ENCODE measurements at places on chromosomes 3 and 15.
A peak's percentile ranks its signal among the peaks of the same experiment; 100 is the strongest.

GRCh38 chr3:96106701-96107100 lies 707.7 kb upstream of the EPHA6 start:
- H3K36me3 ChIP-seq, result no peaks in the 10 kb centered on the region
- DNase-seq, result no peak
- no peak overlapping the region for H3K4me3 ChIP-seq

GRCh38 chr3:71585887-71586809 lies 2.6 kb upstream of the FOXP1 start:
- H3K4me1 ChIP-seq, result peaks cover 30% of the 10 kb centered on the region
- H3K27me3 ChIP-seq, result no peaks in the 10 kb centered on the region
- H3K27ac ChIP-seq, result peak overlapping the region; percentile 8
- DNase-seq, result no peak
- peaks cover 5% of the 10 kb centered on the region for H3K36me3 ChIP-seq

- no peak overlapping the region for H3K27ac ChIP-seq
- peaks cover 4% of the 10 kb centered on the region for H3K4me1 ChIP-seq
- H3K27me3 ChIP-seq, result no peaks in the 10 kb centered on the region
- DNase-seq, result no peak
- H3K4me3 ChIP-seq, result no peak overlapping the region
These were observed 47.7 kb downstream of the PCCB start for GRCh38 chr3:136297826-136298225.

GRCh38 chr3:55558316-55558715 lies 71.2 kb upstream of the WNT5A start:
- no peaks in the 10 kb centered on the region for H3K4me1 ChIP-seq
- no peaks in the 10 kb centered on the region for H3K36me3 ChIP-seq
- H3K27me3 ChIP-seq, result no peaks in the 10 kb centered on the region
- DNase-seq, result no peak
- no peak overlapping the region for H3K4me3 ChIP-seq

DNA sequence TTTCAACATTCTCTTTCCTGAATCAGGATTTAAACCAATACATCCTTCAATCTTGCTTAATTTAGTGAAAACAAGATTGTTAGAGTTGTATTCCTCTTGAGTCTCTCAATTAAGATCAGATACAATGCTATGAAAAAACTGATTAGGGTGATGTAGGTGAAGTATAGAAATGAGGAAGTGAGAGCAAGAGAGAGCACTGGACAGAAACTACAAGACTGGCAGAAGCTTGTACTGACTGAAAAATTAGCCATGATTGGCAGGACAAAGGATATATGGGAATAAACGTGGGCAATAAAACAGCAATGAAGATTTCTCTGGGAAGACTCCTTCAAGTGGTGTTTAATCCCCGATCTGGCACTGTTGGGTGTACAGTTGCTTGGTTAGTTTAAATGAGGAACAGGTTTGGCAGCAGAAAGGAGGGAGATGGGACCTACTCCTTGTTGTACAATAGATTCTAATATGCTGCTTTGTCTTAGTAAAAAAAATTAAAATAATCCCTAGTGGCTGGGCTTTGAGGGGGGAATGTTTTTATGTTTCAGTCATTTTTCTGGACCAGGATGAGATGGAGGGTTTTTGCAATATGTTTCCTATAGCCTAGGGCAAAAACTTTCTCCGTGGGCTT lies 252.7 kb downstream of the SLC9A9 start:
- no peaks in the 10 kb centered on the region for H3K27me3 ChIP-seq
- H3K4me1 ChIP-seq, result peaks cover 3% of the 10 kb centered on the region
- H3K27ac ChIP-seq, result no peak overlapping the region
- no peak for DNase-seq

DNA sequence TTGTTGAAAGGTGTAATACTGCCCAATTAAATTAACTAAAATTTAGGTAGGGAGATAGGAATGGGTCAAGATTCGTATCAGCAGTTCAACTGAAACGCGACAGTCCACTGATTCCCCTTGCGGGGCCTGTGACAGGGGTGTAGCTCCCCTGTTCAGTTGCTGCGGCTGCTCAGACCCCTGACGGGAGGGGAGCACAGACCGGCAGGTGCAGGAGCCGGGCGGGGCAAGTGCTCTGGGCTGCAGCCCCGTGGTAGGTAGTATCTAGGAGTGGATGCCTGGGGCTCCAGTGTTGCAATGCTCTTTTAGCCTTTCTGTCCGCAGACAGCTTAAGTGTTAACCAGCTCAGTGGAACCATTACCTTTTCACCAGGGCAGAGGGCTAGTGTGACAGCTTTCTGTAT lies 164.9 kb downstream of the ROBO2 start:
- H3K4me3 ChIP-seq, result no peak overlapping the region
- no peaks in the 10 kb centered on the region for H3K27me3 ChIP-seq
- H3K27ac ChIP-seq, result no peak overlapping the region
- H3K4me1 ChIP-seq, result no peaks in the 10 kb centered on the region

DNA sequence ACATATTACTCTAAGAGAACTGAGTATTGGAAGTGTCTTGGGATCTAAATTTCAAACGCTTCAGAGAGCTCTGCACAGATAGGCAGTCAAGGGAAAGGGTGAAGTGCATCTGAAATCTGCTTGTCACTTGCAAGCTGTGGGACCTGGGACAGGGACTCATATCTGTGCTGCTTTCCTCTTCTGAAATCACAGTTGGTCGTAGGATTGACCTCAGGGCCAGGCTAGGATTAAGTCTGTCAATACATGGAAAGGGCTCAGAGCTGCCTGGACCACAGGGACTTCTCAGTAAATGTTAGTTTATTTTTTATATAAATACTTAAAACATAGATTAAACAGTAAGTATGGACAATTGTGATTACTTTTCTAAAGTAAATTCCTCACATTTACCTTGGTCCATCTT lies 74.7 kb upstream of the CMTM7 start:
- no peaks in the 10 kb centered on the region for H3K27me3 ChIP-seq
- H3K36me3 ChIP-seq, result peaks cover 2% of the 10 kb centered on the region
- peaks cover 37% of the 10 kb centered on the region for H3K4me1 ChIP-seq
- H3K4me3 ChIP-seq, result no peak overlapping the region

- H3K4me3 ChIP-seq, result no peak overlapping the region
- H3K27me3 ChIP-seq, result no peaks in the 10 kb centered on the region
These were observed 74.8 kb downstream of the ADAMTS9 start for GRCh38 chr3:64612916-64613526.

DNA sequence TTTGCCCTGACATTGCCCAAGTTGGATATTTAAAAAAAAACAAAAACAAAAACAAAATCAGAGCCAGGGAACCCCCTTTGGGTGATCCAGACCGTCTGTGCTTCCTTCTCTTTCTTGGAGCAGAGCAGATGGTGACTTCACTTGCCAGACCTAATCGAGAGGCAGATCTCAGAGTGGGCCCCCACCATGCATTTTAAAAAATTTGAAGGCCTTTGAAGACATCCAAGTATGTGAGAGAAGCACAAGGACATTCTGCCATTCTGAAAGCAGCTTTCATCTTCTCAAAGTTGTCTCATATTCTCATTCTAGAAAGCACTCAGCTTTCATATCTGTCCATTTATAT lies 93.3 kb downstream of the SV2B start:
- H3K27me3 ChIP-seq, result peaks cover 48% of the 10 kb centered on the region
- no peaks in the 10 kb centered on the region for H3K4me1 ChIP-seq
- no peak overlapping the region for H3K27ac ChIP-seq

DNA sequence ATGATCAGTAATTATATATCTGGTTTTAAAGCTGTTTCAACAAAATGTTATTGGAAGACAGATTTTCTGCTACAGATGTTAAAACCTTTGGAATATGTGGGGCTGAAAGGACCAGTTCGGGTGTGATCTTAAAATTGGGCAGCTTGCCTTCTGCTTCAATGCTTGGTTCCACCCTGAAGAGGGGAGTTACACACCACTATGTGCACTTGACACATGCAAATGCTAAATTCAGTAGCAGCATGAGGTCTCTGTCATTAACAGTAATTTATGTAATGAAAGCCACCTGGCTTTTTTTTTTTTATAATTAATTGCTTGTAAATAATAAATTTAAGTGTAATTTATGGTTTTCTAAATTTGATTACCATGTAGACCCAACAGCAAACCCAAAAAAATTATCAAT lies 24.6 kb downstream of the CDIN1 start:
- peaks cover 5% of the 10 kb centered on the region for H3K4me1 ChIP-seq
- no peak overlapping the region for H3K4me3 ChIP-seq
- no peaks in the 10 kb centered on the region for H3K27me3 ChIP-seq

DNA sequence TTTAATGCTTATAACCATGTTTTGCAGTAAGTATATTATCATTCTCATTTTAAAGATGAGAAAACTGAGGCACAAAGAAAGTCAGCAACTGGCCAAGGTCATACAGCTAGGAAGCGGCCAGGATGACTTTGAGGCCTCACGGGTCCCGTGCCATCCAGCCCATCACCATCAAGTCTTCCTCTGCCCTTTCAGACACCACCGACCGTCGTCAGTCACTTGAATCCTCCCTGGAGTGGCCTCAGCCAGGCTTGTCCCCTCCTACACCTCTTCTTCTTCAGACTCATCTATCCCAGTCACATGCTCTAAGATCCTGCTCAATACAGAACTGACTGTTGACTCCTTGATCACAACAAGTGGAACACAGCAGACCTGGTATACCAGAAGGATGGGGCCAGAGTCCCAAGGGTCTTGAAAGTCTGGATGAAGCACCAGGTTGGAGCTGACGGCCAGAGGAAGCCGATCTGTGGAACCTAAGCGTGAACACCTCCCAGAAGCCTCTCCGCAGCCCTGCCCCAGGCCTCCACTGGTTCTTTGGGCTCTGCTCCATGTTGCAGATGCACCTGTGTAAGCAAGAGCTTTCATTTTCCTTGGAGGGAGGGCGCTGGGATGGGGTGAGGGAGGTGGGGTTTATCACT lies 22.1 kb downstream of the ITGA11 start:
- no peaks in the 10 kb centered on the region for H3K4me1 ChIP-seq
- H3K27ac ChIP-seq, result no peak overlapping the region
- H3K4me3 ChIP-seq, result no peak overlapping the region
- peaks cover 6% of the 10 kb centered on the region for H3K27me3 ChIP-seq
- DNase-seq, result no peak

DNA sequence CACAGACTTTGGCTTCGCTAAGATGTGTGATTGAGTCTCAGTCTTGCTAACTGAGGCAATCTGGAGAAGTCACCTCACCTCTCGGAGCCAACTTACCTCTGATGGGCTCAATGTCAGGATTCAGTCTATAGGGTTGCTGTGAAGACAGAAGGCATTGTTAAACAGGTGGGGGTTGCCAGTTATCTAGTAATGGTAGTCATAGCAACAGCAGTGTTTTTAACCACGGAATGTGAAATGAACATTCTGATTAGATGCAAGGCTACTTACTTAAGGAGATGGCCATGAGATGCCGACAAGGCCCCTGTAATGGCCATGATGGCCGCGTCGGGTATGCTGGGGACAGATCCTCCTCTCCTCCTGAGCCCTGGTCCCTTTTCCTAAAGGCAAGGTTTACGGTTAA lies 243.1 kb downstream of the GABRG3 start:
- H3K4me1 ChIP-seq, result no peaks in the 10 kb centered on the region
- H3K36me3 ChIP-seq, result no peaks in the 10 kb centered on the region
- DNase-seq, result no peak

GRCh38 chr3:110178965-110179364 lies 841.6 kb upstream of the DPPA4 start:
- no peak for DNase-seq
- H3K4me1 ChIP-seq, result peaks cover 2% of the 10 kb centered on the region
- H3K4me3 ChIP-seq, result no peak overlapping the region

- no peak overlapping the region for H3K4me3 ChIP-seq
- DNase-seq, result no peak
- no peak overlapping the region for H3K27ac ChIP-seq
- H3K36me3 ChIP-seq, result no peaks in the 10 kb centered on the region
- H3K4me1 ChIP-seq, result no peaks in the 10 kb centered on the region
These were observed 81.0 kb upstream of the ZPLD1 start for GRCh38 chr3:102353805-102354204.

GRCh38 chr3:72060447-72061034 lies 275.6 kb upstream of the PROK2 start:
- H3K27ac ChIP-seq, result no peak overlapping the region
- no peaks in the 10 kb centered on the region for H3K4me1 ChIP-seq
- no peaks in the 10 kb centered on the region for H3K36me3 ChIP-seq
- no peaks in the 10 kb centered on the region for H3K27me3 ChIP-seq

DNA sequence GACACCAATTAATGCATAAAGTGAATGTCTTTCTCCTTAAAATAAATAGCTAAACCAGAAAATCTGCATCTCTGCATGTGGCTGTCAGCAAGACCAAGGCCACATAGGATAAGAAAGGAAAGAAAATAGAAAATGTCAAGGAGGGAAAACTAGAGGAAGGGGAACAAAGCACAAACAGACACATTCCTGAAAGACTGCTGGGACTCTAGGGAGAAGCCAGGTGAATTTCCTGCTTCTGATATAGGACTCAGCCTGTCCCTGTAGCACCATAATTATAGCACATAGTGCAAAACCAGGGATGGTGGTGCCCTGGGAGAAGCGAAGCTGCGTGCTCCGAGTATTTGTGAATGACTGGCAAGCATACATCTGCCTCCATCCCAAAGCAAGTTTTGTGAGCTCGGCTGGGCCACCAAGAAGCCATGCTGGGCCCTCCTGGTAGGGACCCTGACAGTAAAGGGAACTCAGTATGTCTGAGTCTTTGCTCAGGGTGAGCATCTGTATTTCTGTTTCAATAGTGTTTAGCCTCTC lies 14.2 kb downstream of the FSTL1 start:
- H3K27me3 ChIP-seq, result peaks cover 72% of the 10 kb centered on the region
- peaks cover 3% of the 10 kb centered on the region for H3K4me1 ChIP-seq
- H3K4me3 ChIP-seq, result no peak overlapping the region
- peaks cover 3% of the 10 kb centered on the region for H3K36me3 ChIP-seq
- no peak overlapping the region for H3K27ac ChIP-seq
- DNase-seq, result no peak

GRCh38 chr3:173078525-173078924 lies 62.5 kb downstream of the SPATA16 start:
- no peak for DNase-seq
- H3K27ac ChIP-seq, result no peak overlapping the region
- no peaks in the 10 kb centered on the region for H3K4me1 ChIP-seq

- no peak overlapping the region for H3K27ac ChIP-seq
- DNase-seq, result no peak
- H3K4me3 ChIP-seq, result no peak overlapping the region
- H3K27me3 ChIP-seq, result peaks cover 15% of the 10 kb centered on the region
- H3K4me1 ChIP-seq, result no peaks in the 10 kb centered on the region
These were observed 66.8 kb upstream of the PXYLP1 start for GRCh38 chr3:141164852-141165251.

DNA sequence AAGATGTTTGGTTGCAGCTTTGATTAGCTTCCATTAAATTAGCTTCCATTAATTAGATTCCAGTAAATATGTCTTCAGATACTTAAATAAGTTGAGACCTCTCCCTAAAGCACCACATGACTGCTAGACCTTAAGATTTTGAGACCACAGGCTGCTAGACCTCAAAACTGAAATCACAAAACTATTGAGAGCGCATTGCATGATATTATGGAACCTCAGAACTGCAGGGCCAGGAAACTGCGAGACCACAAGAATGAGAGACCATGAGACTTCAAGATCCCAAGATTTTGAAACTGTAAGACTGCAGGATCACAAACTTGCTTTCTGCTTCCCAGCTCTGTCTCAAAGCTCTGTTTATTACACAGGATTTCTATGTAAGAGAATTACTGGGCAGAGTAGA lies 87.4 kb downstream of the TRIM42 start:
- H3K27ac ChIP-seq, result no peak overlapping the region
- H3K36me3 ChIP-seq, result no peaks in the 10 kb centered on the region
- H3K27me3 ChIP-seq, result peaks cover 20% of the 10 kb centered on the region
- H3K4me1 ChIP-seq, result no peaks in the 10 kb centered on the region
- no peak for DNase-seq
